Progenitor cell of endocrine pancreas (in vitro differentiated cells): ENCODE measurements at places on chromosomes 6 and 20. TPM values are rescaled to one million over a fixed set of nuclear protein-coding genes. Genes with fewer than 3 reads are reported as not detected.

Gene TDRD6
- total RNA-seq: 0.17 and 0.93 TPM in 2 replicates

Gene KHDC1L
- not detected in 2 replicates for total RNA-seq

Gene SLC4A11
- 1.9 and 2.0 TPM in 2 replicates for total RNA-seq

Gene REM1
- not detected in 2 replicates for total RNA-seq

Gene GHRH
- total RNA-seq: 0.75 TPM in 1 of 2 replicates, not detected in the other

Gene SIRPG
- not detected in 2 replicates for total RNA-seq

Gene RBPJL
- 1.4 and 1.5 TPM in 2 replicates for total RNA-seq

Gene CEP43
- 39.0 and 47.1 TPM in 2 replicates for total RNA-seq

Gene LINC00237
- total RNA-seq: not detected in 2 replicates

Gene SAMD10
- total RNA-seq: 12.8 and 14.0 TPM in 2 replicates

Gene PDE7B
- total RNA-seq: 0.07 TPM in 1 of 2 replicates, not detected in the other

Gene SLC35D3
- total RNA-seq: 0.13 TPM in 1 of 2 replicates, not detected in the other

Gene PSORS1C1
- total RNA-seq: not detected in 2 replicates

Gene TPX2
- 71.9 and 77.0 TPM in 2 replicates for total RNA-seq

Gene ADGRB3
- 1.5 and 1.8 TPM in 2 replicates for total RNA-seq

Gene CCN6
- not detected in 2 replicates for total RNA-seq

Gene IYD
- total RNA-seq: 0.22 and 0.38 TPM in 2 replicates

Gene PARD6B
- 29.7 and 32.9 TPM in 2 replicates for total RNA-seq

Gene DACT2
- total RNA-seq: 30.5 and 33.2 TPM in 2 replicates

Gene UBD
- total RNA-seq: 1.9 and 2.6 TPM in 2 replicates

Gene FKBP1C
- 0.44 and 0.89 TPM in 2 replicates for total RNA-seq

Gene NFATC2
- 10.1 and 11.2 TPM in 2 replicates for total RNA-seq

Gene CTAGE9
- total RNA-seq: not detected in 2 replicates

Gene HLA-DQA1
- total RNA-seq: not detected in 2 replicates

Gene BMP2
- 17.6 and 21.1 TPM in 2 replicates for total RNA-seq

Gene FILIP1
- total RNA-seq: 0.31 and 0.73 TPM in 2 replicates

Gene RUNX2
- 0.46 and 0.75 TPM in 2 replicates for total RNA-seq

Gene TMEM217
- 1.4 and 2.5 TPM in 2 replicates for total RNA-seq

Gene GSTA1
- total RNA-seq: 25.8 and 26.8 TPM in 2 replicates

Gene HAO1
- not detected in 2 replicates for total RNA-seq

Gene MDC1
- total RNA-seq: 58.5 and 67.6 TPM in 2 replicates

Gene GLP1R
- total RNA-seq: 3.9 and 4.0 TPM in 2 replicates

Gene MPC1
- 20.3 and 20.6 TPM in 2 replicates for total RNA-seq

Gene FGD2
- total RNA-seq: not detected in 2 replicates

Gene LY6G6F
- not detected in 2 replicates for total RNA-seq

Gene MEP1A
- total RNA-seq: 2.6 and 4.1 TPM in 2 replicates

Gene TLDC2
- total RNA-seq: 0.34 and 0.38 TPM in 2 replicates

Gene HRH3
- total RNA-seq: 0.10 TPM in 1 of 2 replicates, not detected in the other

Gene SLC22A1
- 2.4 and 3.0 TPM in 2 replicates for total RNA-seq

Gene FNDC11
- 1.9 and 2.6 TPM in 2 replicates for total RNA-seq

Gene WFDC5
- total RNA-seq: not detected in 2 replicates

Gene SNAI1
- total RNA-seq: 1.3 and 1.7 TPM in 2 replicates

Gene CNR1
- 23.8 and 26.2 TPM in 2 replicates for total RNA-seq

Gene CAGE1
- not detected in 2 replicates for total RNA-seq
